ENCODE measurements at places on chromosomes 11 and 22. TPM values are rescaled to one million over a fixed set of nuclear protein-coding genes. Genes with fewer than 3 reads are reported as not detected.

Gene CRYBA4
- total RNA-seq: not detected

Gene P2RX6
- total RNA-seq: 1.0 TPM

Gene SCN3B
- total RNA-seq: 1.2 TPM

- no peak for DNase-seq
- no peaks in the 10 kb centered on the region for H3K27me3 ChIP-seq
- peaks cover 2% of the 10 kb centered on the region for H3K4me1 ChIP-seq
These were observed 61.0 kb upstream of the CRTAM start for GRCh38 chr11:122777343-122777742.

DNA sequence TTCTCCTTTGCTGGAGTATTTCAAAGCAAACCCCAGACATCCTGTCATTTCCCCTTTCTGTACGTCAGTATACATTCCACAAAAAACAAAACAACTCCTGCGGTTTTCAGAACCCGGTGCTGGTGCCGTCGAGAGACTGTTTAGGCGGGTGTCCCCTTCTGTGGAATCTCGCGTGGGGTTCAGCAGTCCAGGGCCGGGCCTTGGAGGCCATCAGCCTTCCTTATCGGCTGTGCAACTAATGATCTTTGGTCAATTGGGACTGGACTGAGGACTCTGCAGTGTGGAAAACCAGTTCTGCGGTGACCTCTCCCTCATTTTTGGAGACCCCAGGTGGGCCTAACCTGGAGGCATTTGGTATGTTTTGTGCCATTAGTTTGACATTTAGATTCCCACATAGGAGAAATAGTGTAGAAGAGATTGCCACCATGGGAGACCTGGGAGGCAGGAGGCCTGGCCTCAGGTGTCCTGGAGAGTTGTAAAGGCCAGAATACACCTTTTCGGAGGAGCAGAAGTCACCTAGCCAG is 84.4 kb downstream of the TBC1D22A start:
- no peaks in the 10 kb centered on the region for H3K36me3 ChIP-seq
- DNase-seq: no peak
- H3K4me1 ChIP-seq: peaks cover 2% of the 10 kb centered on the region
- H3K27ac ChIP-seq: no peak overlapping the region
- no peaks in the 10 kb centered on the region for H3K27me3 ChIP-seq

- no peak for DNase-seq
- no peaks in the 10 kb centered on the region for H3K4me1 ChIP-seq
- H3K27me3 ChIP-seq: no peaks in the 10 kb centered on the region
- no peak overlapping the region for H3K27ac ChIP-seq
- no peaks in the 10 kb centered on the region for H3K36me3 ChIP-seq
These were observed 945.7 kb downstream of the DLG2 start for GRCh38 chr11:84681456-84681855.

GRCh38 chr22:27900153-27900552 is 18.9 kb downstream of the PITPNB start:
- no peaks in the 10 kb centered on the region for H3K27me3 ChIP-seq
- no peak overlapping the region for H3K27ac ChIP-seq
- DNase-seq: no peak
- no peak overlapping the region for H3K4me3 ChIP-seq
- H3K4me1 ChIP-seq: peaks cover 2% of the 10 kb centered on the region

GRCh38 chr11:66015454-66015881 is 3.7 kb downstream of the CST6 start:
- no peak overlapping the region for H3K27ac ChIP-seq
- H3K4me1 ChIP-seq: no peaks in the 10 kb centered on the region
- no peak overlapping the region for H3K4me3 ChIP-seq
- H3K27me3 ChIP-seq: no peaks in the 10 kb centered on the region
- no peak for DNase-seq

DNA sequence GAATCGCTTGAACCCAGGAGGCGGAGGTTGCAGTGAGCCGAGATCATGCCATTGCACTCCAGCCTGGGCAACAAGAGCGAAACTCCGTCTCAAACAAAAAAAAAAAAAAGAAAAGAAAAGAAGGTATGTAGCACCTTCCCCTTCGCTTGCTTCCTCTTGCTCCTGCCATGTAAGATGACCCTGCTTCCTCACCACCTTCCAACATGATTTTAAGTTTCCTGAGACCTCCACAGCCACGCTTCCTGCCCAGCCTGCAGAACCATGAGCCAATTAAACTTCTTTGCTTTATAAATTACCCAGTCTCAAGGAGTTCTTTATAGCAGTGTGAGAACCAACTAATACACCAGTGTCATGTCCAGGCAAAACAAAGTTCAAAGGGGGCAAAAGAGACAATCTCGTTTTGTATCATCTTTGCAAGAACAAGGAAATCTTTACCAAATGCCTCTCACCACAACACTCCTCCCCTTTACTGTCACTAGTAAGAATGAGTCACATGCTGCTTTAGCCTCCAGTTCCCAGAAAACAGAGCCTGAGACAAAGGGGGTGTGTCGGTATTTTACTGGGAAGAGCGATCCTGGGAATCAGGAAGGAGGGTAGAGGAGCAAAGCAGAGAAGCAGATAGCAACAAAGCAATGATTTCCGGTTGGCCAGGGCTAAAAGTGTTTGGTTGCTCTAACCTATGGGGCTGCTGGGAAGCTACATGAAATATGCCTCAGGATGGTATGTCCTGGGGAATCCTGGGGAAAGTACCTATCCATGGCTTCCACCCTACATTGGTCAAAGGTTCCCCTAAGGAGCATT is 10.5 kb upstream of the MCHR1 start:
- peaks cover 6% of the 10 kb centered on the region for H3K4me1 ChIP-seq
- no peak overlapping the region for H3K4me3 ChIP-seq
- no peak overlapping the region for H3K27ac ChIP-seq
- no peak for DNase-seq
- H3K27me3 ChIP-seq: no peaks in the 10 kb centered on the region

DNA sequence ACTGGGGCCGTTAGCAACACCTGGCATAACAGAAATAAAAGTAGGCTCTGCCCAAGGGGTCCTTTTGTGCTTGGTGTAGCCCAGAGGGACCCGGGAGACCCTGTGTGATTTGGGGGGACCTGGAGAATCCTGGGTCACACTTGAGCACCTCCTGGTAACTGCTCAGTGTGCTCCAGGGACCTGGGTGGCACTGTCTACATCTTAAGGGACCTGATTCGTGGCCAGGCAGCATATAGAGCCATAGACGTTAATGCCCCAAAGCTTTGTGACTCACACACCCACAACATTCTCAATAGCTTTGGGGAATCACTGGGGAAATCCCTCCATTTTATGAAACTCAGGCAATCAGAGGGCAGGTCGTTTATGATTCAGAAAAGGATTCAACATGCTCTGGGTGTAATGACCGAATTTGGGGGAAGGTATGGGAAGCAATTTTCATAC is 3.6 kb upstream of the IGF2 start:
- no peak overlapping the region for H3K27ac ChIP-seq
- no peaks in the 10 kb centered on the region for H3K36me3 ChIP-seq
- peaks cover 4% of the 10 kb centered on the region for H3K27me3 ChIP-seq
- H3K4me3 ChIP-seq: no peak overlapping the region
- DNase-seq: no peak

- H3K4me1 ChIP-seq: peaks cover 5% of the 10 kb centered on the region
- no peaks in the 10 kb centered on the region for H3K27me3 ChIP-seq
- no peaks in the 10 kb centered on the region for H3K36me3 ChIP-seq
These were observed 15.7 kb downstream of the LGR4 start for GRCh38 chr11:27456795-27457329.

DNA sequence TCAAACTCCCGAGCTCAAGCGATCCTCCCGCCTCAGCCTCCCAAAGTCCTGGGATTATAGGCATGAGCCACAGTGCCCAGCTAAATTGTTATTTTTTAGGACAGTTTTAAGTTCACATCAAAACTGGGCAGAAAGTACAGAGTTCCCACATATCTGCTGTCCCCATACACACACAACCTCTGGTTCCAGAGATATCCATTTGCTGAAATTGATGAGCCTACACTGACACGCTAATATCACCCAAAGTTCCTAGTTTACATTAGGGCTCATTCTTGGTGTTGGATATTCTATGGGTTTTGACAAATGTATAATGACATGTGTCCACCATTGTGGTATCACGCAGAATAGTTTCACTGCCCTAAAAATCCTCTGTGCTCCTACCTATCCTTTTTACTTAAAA is 2.7 kb upstream of the SEC14L4 start:
- DNase-seq: no peak
- no peak overlapping the region for H3K4me3 ChIP-seq
- H3K36me3 ChIP-seq: no peaks in the 10 kb centered on the region
- H3K27me3 ChIP-seq: no peaks in the 10 kb centered on the region

DNA sequence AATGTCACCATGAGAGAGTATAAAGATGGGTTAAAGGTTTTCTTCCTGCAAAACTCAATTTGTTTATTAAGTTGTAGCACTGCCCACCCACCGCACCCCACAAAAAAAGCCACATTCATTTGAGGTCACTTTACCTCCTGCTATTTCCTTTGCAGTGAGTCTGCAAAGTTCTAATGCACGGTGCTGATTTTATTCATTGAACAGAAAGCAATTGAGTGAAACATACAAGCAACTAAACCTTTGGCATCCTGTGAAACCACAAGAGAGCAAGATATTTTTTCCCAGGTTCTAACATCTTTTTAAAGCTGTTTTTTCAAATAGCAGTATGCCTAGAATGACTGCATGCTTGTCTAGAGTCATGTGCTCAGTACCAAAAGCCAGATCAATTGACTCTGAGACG is 39.0 kb downstream of the RRAS2 start:
- no peak overlapping the region for H3K4me3 ChIP-seq
- no peak overlapping the region for H3K27ac ChIP-seq
- peaks cover 2% of the 10 kb centered on the region for H3K4me1 ChIP-seq
- no peaks in the 10 kb centered on the region for H3K27me3 ChIP-seq

GRCh38 chr11:105224482-105225253 is 85.1 kb upstream of the CARD18 start:
- DNase-seq: no peak
- H3K27me3 ChIP-seq: no peaks in the 10 kb centered on the region
- peaks cover 2% of the 10 kb centered on the region for H3K4me1 ChIP-seq
- no peak overlapping the region for H3K27ac ChIP-seq

GRCh38 chr22:26542831-26543230 is 30.6 kb upstream of the TFIP11 start:
- no peak overlapping the region for H3K4me3 ChIP-seq
- H3K27ac ChIP-seq: no peak overlapping the region
- no peaks in the 10 kb centered on the region for H3K36me3 ChIP-seq
- no peak for DNase-seq

DNA sequence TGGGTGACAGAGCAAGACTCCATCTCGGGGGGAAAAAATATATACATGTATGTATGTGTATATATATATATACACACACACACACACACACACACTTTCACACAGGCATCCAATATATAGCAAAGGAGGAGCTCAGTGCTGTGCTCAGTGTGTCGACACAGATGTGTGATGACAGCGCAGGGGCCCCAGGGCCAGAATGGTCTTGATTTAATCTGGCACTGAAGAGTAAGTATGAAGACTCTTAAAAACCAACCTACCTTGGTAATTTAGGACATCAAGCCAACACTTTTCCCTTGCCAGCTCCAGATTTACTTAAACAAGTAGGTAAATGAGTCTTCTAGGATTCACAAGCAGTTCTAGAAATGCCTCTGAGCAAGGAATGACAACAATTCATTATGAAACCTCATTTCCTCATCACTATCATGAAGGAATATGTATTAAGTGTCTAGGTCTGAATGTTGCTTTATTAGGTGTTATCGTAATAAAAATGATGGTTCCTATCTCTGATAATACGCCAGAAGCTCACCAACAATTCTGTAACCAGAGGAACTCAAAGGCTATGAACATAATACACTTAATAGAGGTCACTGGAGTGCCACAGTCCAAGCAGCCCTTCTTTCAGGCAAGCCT is 71.5 kb downstream of the SGSM3 start:
- peaks cover 2% of the 10 kb centered on the region for H3K4me1 ChIP-seq
- no peak for DNase-seq
- H3K27me3 ChIP-seq: no peaks in the 10 kb centered on the region
- H3K36me3 ChIP-seq: no peaks in the 10 kb centered on the region
- no peak overlapping the region for H3K4me3 ChIP-seq

DNA sequence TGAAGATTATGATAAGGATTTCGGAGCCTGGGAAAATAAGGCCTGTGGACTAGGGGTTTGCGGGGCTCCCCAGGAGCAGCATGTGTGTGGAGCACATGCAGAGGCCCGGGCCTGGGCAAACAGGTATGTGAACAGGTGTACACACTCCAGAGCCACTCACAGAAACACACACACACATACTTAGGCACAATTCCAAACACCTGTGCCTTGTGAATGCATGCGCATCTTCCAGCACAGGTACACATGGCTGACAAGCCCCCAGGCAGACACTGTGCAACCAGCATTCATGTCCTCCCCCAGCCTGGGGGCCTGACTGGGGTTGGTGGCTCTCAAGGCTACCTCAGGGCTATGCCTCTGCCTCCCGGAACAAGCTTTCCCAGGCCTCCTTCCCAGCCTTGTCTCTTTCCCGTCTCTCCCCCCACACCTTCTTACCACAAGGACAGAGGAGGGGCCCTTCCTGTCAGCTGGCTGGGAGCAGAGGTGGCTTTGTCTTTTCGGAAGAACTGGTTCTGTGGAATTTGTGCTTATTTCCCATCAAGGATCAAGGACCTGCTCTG is 2.6 kb upstream of the P2RY6 start:
- no peak for DNase-seq
- H3K27ac ChIP-seq: no peak overlapping the region
- no peaks in the 10 kb centered on the region for H3K27me3 ChIP-seq
- peaks cover under 1% of the 10 kb centered on the region for H3K4me1 ChIP-seq
- H3K36me3 ChIP-seq: no peaks in the 10 kb centered on the region
- no peak overlapping the region for H3K4me3 ChIP-seq

DNA sequence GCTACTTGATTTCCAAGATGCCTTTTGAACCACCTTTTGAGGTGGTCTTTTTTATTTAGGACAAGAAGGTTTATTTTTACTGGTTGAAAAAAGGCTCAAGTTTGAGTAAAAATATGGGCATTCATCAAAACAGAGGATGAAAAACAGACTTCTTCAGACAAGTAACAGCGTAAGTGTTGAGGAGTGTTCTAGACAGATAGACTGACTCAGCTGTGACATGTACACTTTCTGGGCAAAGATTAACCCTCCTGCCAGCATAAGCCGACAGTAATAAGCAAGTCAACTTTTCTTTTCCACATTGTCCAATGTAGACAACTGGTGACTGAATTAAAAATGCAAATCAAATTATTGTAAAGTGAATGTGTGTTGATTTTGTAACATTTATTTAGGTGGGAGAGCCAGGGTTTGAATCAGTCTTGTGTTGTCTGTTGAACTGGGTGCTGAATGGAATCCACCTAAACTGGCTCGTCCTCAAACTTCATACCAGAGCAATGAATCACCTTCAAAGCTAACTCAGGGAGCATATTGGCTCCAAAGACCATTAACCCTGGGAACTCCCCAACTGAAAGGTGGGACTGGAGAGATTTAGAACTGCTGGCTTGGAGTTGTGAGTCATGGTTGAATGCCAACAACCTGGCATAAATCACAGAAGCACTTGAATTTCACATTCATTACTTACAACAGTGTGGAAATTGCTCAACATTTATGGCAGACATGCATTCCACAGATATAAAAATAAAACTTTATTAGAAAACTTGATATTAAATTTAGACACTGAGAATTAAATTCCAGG is 377.0 kb downstream of the ETS1 start:
- DNase-seq: no peak
- no peak overlapping the region for H3K4me3 ChIP-seq
- H3K36me3 ChIP-seq: no peaks in the 10 kb centered on the region
- H3K27ac ChIP-seq: no peak overlapping the region

- H3K4me3 ChIP-seq: no peak overlapping the region
- no peaks in the 10 kb centered on the region for H3K27me3 ChIP-seq
- no peak overlapping the region for H3K27ac ChIP-seq
- H3K4me1 ChIP-seq: no peaks in the 10 kb centered on the region
- H3K36me3 ChIP-seq: no peaks in the 10 kb centered on the region
These were observed 62.7 kb upstream of the KIRREL3 start for GRCh38 chr11:127063241-127063640.

GRCh38 chr11:128299132-128299726 is 288.1 kb downstream of the ETS1 start:
- H3K4me3 ChIP-seq: no peak overlapping the region
- no peak overlapping the region for H3K27ac ChIP-seq
- H3K4me1 ChIP-seq: no peaks in the 10 kb centered on the region
- no peaks in the 10 kb centered on the region for H3K36me3 ChIP-seq
- DNase-seq: no peak

Data from ovary (tissue), 10 donors.